PC-3 (cell line): ENCODE measurements at places on chromosomes 5 and 9. TPM values are rescaled to one million over a fixed set of nuclear protein-coding genes. Genes with fewer than 3 reads are reported as not detected.

Gene FIBCD1
- 7.5 and 8.9 TPM in 2 replicates for total RNA-seq

Gene CYSRT1
- total RNA-seq: 0.29 and 1.3 TPM in 2 replicates

GRCh38 chr9:114318416-114318815 is 4.5 kb upstream of the ORM1 start:
- no peaks in the 10 kb centered on the region for H3K27me3 ChIP-seq
- DNase-seq: no peak
- H3K36me3 ChIP-seq: no peaks in the 10 kb centered on the region
- H3K4me3 ChIP-seq: no peak overlapping the region

- no peaks in the 10 kb centered on the region for H3K36me3 ChIP-seq
- H3K4me3 ChIP-seq: no peak overlapping the region
- H3K4me1 ChIP-seq: peaks cover 13% of the 10 kb centered on the region
Observed at GRCh38 chr5:158897444-158898160, 202.1 kb downstream of the EBF1 start.

Gene FCHO2
- 3.7 and 5.9 TPM in 2 replicates for total RNA-seq

Gene FBN2
- 45.2 and 51.8 TPM in 2 replicates for total RNA-seq

GRCh38 chr9:108859459-108860114 is 2.5 kb upstream of the ACTL7A start:
- no peak overlapping the region for H3K4me3 ChIP-seq
- DNase-seq: no peak
- H3K4me1 ChIP-seq: no peaks in the 10 kb centered on the region
- no peak overlapping the region for H3K27ac ChIP-seq
- no peaks in the 10 kb centered on the region for H3K27me3 ChIP-seq

Gene ANKRD31
- 0.12 and 0.26 TPM in 2 replicates for total RNA-seq
